ENCODE measurements at places on chromosomes 12 and 14.

DNA sequence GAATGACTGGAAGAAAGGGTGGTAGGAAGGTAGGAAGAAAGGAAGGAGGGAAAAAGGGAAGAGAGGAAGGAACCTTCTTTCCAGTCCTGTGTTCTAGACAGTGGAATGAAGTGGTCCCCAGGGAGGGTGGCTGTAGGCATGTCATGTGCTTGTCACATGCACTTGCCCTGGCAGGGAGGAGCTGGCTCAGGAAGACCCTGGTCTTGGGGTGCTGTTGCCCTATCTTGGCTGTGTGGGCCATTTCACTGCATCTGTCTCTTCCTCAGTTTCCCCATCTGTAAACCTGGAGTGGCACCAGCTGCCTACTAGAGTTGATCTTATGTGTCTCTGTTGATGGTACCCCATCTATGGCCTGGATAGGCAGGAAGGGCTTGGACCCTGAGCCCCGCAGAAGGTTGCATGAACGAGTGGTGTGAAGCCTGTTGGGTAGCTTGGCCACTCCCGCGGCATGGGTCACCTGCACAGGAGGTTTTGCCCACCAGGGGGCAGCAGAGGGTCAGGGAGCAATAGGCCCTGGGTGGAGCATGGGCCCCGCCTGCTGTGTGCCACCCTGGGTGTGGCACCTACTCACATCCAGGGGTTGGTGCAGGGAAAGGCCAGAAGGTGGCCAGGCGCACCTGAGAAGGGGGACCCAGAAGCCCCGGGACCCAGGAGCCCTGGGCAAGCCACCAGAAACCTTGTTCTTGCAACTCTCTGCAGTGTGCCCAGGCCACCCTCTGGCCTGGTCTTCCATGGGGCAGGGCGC is 25.1 kb downstream of the MEG3 start:
- peak; percentile 69 for DNase-seq

DNA sequence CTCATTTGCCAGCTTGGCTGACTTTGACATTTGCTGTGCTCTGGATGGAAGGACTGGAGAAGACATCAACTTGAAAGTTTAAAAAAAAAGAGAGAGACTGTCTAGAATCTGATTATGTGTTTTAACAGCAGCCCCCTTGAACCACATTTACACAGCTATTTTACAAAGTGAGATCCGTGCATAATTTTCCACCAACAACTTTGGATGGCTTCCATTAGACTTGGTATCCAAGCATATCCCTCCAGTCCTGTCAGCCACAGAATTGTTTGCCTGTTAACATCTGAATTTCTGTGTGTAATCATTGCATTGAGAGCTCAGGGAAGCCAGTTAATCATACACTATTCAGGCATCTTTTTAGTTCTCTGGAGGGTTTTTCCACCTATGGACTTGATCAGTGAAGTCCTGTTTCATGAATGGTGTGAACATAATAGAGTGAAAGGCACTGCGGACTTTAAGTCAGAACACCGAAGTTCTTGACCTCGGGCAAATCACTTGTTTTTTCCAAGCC is 93.7 kb downstream of the SAMD4A start:
- DNase-seq: no peak

DNA sequence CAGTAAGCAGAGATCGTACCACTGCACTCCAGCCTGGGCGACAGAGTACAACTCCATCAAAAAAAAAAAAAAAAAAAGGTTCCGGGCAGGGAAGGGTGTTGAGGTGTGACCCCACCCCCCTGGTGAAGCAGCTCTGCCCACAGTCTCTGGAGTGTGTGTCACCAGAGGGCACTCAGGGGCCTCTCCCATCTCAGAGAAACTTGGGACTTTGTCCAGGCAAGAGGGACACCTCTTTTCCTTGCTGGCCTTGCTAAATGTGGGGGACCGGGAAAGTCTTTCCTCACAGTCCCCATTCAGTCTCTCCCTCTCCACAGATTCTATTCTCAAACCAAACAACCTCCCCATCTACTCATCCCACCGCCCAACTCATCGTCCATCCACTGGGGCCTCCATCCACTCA is 43.6 kb downstream of the RFLNA start:
- DNase-seq: no peak

GRCh38 chr14:72600551-72601330 is 293.2 kb downstream of the DPF3 start:
- DNase-seq: no peak

DNA sequence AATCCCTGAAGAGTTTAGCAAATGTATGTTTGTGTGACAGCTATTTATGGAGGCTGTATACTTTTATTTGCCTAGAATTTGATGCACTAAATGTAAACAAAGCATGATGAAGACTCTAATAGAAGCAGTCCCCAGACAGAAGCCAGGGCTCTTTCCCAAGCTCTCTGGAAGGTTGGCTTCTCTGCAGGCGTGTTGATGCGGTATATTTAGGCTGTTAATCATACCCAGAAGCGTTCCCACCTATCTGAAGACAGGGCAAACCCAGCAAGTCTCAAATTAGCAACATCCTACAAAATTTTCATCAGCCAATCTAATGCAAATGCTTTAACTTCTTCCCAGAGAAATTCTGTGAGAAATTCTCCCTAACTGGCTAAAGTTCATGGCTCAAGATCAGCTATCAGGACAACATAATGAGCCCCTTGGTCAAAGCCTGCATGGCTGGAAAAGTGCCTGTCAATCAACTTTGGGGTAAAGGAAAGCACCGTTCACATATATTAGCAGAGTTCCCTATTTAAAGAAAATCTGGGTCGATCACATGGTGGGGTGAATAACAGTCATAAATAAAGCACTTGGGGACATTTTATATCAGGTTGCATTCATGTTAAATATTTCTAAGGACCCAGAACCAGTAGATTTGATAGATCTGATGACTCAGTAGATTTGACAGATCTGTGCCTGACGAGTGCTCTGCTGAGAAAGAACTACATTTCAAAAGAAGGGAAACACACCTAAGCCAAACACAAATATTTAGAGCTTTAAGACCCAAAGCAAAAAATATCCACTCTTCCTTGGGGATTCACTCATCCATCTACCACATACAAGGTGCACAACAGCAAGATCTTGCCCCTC is 46.6 kb downstream of the KSR2 start:
- DNase-seq: no peak

- no peak for DNase-seq
These were observed 52.0 kb upstream of the NTF3 start for GRCh38 chr12:5379749-5380496.

GRCh38 chr12:27821259-27821973 is 41.4 kb upstream of the MANSC4 start:
- peak; percentile 42 for DNase-seq

Measured in naive thymus-derived CD4-positive, alpha-beta T cell (primary cell).